Mammary epithelial cell (primary cell): ENCODE measurements at places on chromosomes 3 and 15. TPM values are rescaled to one million over a fixed set of nuclear protein-coding genes. Genes with fewer than 3 reads are reported as not detected.

The CTXND1 gene
- total RNA-seq: not detected

The SAMMSON gene
- total RNA-seq: not detected

The PLSCR2 gene
- total RNA-seq: not detected in 2 replicates

The FAM81A gene
- 0.67 and 2.9 TPM in 2 replicates for total RNA-seq

The CPNE4 gene
- 1.5 TPM for total RNA-seq

The WDR5B gene
- total RNA-seq: 3.0 TPM

The KNG1 gene
- not detected for total RNA-seq

The DUOX2 gene
- total RNA-seq: 0.24 and 0.43 TPM in 2 replicates

The INSYN1 gene
- 1.3 TPM for total RNA-seq

The TM6SF1 gene
- 0.45 TPM in 1 of 2 replicates, not detected in the other for total RNA-seq

The TMEM108 gene
- 0.50 TPM for total RNA-seq

The RTP4 gene
- total RNA-seq: 0.19 and 0.21 TPM in 2 replicates

The KCNH8 gene
- 0.08 and 0.14 TPM in 2 replicates for total RNA-seq

The CLDN18 gene
- total RNA-seq: not detected

The GABRR3 gene
- not detected in 2 replicates for total RNA-seq

The TF gene
- 0.50 TPM for total RNA-seq

The PLD1 gene
- total RNA-seq: 11.9 and 13.9 TPM in 2 replicates

The AQR gene
- 24.8 TPM for total RNA-seq

The SPRED1 gene
- 25.7 and 29.2 TPM in 2 replicates for total RNA-seq

The HDGFL3 gene
- 22.7 TPM for total RNA-seq

The GOLGA8O gene
- total RNA-seq: 0.33 TPM

The RBP2 gene
- not detected in 2 replicates for total RNA-seq

The FAM240A gene
- not detected in 2 replicates for total RNA-seq

The C3orf52 gene
- 16.8 TPM for total RNA-seq

The GATM gene
- 0.80 and 1.4 TPM in 2 replicates for total RNA-seq

The FBXO40 gene
- not detected for total RNA-seq

The PDIA5 gene
- 36.6 and 42.2 TPM in 2 replicates for total RNA-seq

The SAXO2 gene
- total RNA-seq: 3.3 and 3.6 TPM in 2 replicates

The CLK3 gene
- total RNA-seq: 52.7 TPM

The NAALADL2 gene
- total RNA-seq: 4.8 TPM

The DENND6A gene
- 24.6 and 26.3 TPM in 2 replicates for total RNA-seq

The ZDHHC23 gene
- 3.5 and 3.7 TPM in 2 replicates for total RNA-seq

The HYAL3 gene
- 10.8 and 12.7 TPM in 2 replicates for total RNA-seq

The ZIC1 gene
- not detected in 2 replicates for total RNA-seq

The TNFSF10 gene
- total RNA-seq: 3.2 TPM

The CYP8B1 gene
- not detected in 2 replicates for total RNA-seq
